ENCODE measurements at places on chromosomes 11 and 22. TPM values are rescaled to one million over a fixed set of nuclear protein-coding genes. Genes with fewer than 3 reads are reported as not detected.

Gene RBFOX2
- 81.1 TPM for total RNA-seq

Gene GLYAT
- total RNA-seq, result not detected

Gene SPON1
- total RNA-seq, result 0.10 TPM

Gene ABCG4
- 0.39 TPM for total RNA-seq

Measured in Panc1 (cell line).